ENCODE measurements at places on chromosomes 4 and X.

DNA sequence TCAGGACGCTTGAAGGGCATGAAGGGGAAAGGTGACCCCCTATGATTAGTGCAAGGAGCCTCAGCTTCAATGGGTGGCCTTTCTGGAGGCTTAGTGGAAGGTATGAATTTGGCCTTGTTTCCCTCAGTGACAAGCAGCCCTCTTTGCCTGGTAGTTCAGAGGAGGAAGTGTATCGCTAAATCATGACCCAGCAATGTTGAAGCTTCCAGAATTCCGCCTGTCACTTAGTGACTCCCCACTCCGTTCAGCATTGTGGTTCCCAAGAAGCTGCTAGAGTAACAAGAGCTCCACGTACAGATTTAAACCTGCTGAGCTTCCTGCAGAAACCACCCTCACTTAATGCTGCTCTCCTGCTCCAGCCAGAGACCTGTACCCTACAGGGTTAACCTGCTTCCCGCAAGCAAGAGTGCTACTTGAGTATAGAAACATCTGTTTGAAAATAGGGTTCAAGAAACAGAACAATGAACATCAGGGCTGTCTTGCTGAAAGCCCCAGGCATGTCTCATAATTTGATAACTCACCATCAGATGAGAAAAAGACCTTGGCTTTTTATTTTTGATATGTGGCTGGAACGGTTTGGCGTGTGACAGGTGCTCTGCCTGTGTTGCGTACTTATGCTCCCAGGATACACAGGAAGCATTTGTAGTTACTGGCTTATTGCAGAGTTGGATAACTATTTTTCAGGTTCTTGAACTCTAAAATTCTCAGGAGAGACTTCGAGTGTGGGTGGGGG is 105.2 kb downstream of the UCHL1 start:
- DNase-seq: peak; percentile 63

GRCh38 chrX:22338740-22339139 is 66.0 kb downstream of the CBLL2 start:
- no peak for DNase-seq

DNA sequence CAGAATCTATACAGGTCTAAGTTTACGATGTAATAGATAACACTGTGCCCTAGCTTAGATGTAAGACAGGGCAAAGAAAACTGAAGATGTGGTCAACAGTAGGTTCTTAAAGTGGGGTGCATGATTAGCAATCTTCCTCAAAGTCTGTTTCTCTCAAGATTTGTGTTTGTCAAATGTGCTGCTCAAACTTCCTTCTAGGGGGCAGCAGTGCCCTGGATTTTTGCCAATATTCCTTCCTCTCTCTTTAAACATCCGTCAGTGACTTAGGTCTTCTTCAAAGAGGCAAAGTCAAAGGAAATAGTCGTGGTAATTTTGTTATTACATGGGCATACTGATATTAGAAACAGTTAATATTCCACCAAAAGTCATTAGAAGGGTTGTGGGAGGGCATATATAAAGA is 4.2 kb upstream of the PDHA2 start:
- peak; percentile 24 for DNase-seq

DNA sequence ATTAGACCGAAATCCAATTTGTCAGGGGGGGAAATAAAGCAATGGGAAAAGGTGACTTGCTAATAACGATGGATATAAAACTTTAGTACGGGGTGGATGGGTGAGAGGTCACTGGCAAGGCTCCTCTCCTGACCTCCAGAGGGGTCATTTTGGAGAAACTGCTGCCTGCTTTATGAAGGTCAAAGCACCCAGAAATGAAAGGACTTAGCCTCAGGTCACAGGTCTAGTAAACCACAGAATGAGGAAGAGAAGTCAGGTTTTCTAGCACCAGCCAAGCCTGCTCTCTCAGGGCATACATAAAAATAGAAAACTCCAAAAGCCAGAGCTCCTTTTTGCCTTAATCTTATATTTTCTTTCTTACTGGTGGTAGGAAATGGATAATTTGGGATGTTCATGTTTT is 134.2 kb downstream of the SHROOM3 start:
- DNase-seq: no peak

GRCh38 chr4:174383783-174384182 is 100.1 kb downstream of the CEP44 start:
- no peak for DNase-seq

DNA sequence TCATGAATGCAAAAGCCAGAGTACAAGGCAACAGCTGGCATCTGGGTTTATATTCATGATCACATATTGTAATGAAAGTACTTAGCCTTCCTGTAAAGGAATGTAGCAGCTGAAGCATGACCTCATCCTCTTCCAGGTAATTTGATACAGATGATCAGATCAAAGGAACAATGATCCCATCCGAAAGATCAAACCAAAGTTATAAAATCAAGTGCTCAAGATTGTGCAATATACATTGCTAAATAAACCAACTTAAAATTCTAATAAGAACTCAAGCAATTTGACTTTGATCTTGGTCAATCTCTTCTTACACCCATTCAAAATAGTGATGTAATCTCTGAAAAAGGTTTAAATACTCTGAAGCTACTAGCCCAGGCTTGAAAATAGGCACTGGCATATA is 113.1 kb upstream of the INPP4B start:
- DNase-seq: no peak

DNA sequence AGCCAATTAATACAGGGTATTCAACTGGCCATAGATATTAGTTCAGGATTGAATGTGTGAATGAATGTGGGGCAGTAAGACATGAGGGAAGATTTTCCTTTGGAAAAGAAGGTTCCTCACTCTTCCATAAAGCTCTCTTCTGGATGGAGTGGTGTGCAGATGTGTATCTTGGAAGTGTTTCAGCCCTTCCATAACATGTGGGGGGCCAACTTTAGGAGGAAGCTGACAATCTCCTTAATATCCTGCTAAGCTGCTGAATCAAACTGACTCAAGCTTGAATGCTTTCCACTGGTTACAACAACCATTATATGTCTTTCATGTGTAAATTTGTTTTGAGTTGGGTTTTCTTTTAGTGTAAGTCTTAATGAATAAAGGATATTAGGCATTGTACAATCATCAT is 40.3 kb downstream of the FANCB start:
- no peak for DNase-seq

- DNase-seq: no peak
Observed at GRCh38 chrX:37818031-37818430, 29.3 kb downstream of the DYNLT3 start.

DNA sequence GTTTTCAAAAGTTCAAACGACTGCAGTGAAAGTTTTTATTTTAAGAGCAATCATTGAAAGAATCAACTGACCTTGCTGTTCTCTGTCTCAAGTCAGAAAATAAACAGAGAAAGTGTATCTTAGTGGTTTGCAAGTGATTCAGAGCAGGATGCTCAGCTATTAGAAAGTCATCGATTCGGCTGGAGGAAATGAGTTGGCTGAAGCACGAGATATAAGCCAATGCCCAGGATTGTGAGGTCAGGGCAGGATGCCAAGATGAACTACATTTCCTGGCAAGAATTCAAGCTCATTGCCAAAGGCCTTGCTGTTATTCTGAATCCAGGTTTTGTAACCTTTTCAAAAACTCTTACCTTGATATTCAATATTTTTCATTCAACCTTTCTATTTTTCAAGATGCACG is 541.4 kb upstream of the BOD1L1 start:
- no peak for DNase-seq

GRCh38 chr4:88134536-88135355 is 23.7 kb downstream of the ABCG2 start:
- DNase-seq: no peak

DNA sequence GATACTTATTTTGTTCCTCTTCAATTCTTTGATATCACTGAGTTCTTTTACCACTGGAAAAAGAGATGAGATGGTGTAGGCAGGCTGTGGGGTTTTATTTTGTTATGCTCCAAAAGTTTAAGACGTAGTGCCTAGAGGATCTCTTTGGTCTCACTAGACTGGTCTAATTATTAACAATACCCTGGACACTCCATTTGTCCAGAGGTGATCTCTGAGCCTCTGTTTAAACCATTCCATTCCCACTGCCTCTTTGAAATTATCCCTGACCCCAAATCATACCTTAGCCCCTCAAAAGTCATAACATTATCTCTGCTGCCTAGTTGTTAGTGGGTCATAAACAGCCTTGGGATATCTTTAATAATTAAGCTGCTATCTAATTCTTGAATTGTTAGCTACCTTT is 24.2 kb downstream of the SMPX start:
- DNase-seq: no peak

DNA sequence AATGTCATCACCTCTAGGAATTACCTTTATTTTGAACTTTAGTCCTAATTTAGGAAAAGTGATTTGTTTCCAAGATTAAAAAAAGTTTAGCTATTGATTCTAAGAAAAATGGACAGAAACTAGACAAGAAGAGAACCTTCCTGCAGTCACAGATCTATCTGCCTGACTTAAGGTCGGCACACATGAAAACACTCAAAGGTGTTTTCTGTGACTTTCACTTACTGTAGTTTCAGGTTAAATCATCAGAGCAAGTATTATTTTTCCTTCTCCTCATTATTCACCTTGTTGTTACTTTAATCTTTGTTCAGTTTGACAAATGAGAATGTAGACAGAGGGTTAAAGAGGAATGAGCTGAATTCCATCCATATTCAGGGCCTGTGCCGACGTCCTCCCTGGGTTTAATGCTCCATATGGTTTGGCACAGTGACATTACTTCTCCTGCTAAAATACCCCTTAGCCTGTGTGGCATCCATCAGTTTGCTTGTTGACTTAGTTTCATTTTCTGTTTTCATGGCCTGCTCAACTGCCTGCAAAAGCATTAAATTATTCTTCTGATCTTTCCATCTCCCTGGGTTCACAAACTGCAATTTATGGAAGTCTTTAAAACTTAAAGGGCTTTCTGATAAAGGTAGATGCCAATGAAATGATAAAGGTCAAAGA is 352.7 kb downstream of the NKX6-1 start:
- no peak for DNase-seq

- no peak for DNase-seq
Observed at GRCh38 chrX:70664726-70665125, 220.1 kb downstream of the DLG3 start.

GRCh38 chr4:5527211-5527610 is 181.1 kb downstream of the EVC2 start:
- DNase-seq: no peak

DNA sequence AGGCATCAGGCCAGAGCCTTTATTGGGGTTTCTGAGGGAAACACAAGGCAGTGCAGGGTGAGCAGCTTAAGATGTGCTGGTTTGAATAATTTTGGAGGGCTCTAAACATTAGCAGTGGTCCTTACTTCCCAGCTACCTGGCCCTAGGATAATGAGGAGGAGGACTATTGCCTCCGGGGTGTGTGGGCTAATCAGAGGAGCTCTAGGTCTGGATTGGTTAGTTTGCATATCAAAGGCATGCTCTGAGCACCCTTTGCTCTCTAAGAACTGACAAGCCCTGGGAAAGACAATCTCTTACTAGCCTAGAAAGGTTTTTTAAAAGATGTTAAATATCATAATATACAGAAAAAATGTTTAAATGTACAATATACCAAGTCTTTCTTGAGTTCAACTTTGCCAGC is 58.4 kb downstream of the RXFP1 start:
- no peak for DNase-seq

DNA sequence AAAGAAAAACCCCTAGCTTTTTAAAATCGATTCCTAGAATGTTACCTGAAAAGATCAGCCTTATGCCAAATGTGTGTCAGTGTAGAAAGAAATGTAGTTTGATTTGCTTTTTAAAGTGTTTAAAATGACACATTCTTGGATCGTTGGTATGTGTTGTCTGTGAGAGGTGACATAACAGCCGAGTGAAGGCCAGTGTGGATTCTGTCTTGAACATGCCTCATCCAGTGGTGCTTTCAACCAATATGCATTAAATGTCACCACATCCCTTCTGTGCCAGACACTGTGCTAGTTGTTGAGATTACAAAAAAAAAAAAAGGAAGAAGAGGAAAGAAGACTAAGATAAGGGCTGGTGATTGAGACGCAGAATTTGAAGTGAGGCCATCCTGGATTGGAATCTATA is 994.2 kb upstream of the TENM3 start:
- DNase-seq: no peak

- no peak for DNase-seq
Observed at GRCh38 chr4:32290102-32290501, 1569.9 kb downstream of the PCDH7 start.

GRCh38 chrX:119790977-119791436 is 423 bp downstream of the RPL39 start:
- no peak for DNase-seq

DNA sequence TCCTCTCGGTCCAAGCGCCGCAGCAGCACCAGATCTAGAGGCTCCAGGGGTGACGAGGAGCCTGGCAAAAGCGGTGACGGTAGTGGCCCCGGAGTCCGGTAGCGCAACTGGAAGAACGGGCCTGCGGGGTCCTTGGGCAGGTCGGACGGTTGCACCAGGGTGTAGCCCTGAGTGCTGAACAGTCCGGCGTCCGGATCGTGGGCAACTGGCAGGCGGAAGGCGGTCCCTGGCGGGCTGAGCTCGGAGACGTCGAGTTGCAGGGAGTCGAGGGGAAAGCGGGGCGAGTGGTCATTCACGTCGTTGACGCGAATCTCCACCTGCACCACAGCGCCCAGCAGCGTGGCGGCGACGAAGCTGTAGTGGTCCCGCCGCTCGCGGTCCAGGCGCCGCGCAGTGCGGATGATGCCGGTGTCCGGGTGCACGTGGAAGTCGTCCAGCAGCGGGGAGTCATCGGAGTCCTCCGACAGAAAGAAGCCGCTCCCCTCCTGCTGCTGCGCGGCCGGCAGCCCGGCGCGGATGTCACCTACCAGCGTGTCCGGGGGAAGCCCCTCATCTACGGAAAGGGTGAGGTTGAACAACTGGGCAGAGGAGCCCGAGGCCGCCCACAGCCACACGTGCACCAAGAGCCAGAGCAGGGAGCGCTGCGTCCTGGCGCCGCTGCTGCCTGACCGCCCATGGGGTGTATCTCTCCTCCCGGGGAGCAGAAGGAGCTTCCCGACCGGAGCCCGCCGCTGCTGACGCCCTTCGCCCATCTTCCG is 837 bp downstream of the DCHS2 start:
- no peak for DNase-seq

DNA sequence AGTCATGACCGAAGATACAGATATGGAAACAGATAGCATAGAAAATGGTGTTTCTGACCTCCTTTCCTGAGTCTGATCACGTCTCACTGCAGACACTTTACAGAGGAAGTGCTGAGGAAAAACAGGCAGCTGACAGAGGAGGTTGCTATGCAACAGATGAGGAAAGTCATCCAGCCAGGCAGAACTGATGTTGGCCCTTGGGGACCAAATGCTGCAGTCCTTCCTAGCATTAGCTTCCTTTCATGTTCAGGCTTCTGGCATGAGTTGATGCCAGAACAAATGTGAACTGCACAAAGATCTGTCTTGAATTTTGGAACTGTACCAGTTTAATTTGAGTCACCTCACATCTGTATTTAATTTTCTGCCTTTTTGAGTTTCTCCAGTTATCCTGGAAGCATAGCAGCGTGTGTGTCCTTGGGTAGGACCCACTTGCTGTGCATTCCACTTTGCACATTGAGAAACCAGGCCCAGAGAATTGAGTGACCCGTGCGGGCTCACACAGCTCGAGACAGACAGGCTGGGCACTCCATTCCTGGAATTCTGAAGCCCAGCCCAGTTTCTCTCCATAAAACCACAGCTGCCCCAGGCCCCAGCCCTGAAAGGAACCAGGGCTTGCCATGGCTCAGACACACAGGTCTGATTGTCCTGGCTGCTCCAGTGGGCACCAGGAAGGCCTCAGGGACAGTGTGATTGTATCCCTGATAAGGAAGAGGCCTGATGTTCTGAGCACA is 1.4 kb upstream of the MAGED1 start:
- DNase-seq: peak; percentile 62
